ENCODE measurements at places on chromosomes 7 and 10. TPM values are rescaled to one million over a fixed set of nuclear protein-coding genes. Genes with fewer than 3 reads are reported as not detected.
A peak's percentile ranks its signal among the peaks of the same experiment; 100 is the strongest.

- peak; percentile 23 for DNase-seq
Measured at GRCh38 chr10:34713875-34714274, 101.2 kb downstream of the PARD3 start.

DNA sequence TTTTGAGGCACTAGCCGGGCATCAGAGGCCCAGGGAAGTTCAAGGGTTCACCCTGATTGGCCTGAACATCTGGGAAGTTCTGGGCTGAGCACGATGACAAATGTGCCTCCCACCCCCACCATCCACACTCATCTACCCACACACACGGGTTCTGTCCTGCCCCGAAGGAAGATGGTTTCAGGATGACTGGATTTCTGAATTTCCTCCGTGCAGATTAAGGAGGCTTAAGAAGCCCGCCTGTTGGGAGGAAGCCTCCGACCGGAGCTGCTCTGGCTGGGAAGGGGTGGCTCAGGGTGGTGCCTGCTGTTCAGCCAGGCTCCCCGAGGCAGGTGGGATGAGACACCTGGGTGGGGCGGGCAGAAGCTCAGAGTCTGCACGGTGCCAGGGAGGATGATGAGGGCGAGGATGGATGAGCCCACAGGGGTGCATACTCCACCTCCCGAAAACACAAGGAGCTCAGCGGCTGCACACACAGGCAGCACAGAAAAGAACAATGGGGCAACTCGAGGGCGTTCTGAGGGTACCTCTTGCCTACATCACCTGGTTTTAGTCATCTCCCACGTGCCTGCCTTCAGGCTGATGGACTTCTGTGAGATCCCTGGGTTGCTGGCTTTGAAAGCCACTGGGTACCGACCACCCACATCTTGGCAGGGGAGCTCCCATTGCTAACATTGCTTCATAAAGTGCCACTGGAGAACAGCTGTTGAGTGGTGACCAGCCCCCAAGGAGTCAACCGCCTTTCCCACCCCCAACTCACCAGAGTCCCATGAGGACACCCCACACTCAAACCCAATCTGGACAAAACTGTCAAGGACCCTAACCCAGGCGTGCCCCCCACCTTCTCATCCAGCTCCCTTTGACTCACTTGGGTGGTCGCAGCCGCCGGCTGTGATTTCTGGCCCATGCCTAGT is 41.2 kb downstream of the CALML3 start:
- DNase-seq: no peak

Gene EBLN1
- not detected for total RNA-seq

- no peak for DNase-seq
Measured at GRCh38 chr7:100585511-100586265, at the start of gene LRCH4. TSS of gene LRCH4 (minus strand) at chr7:100586129. CDS start at chr7:100586100, 29 bp downstream.

- DNase-seq: peak; percentile 44
Measured at GRCh38 chr10:112307358-112308124, 24.3 kb downstream of the TECTB start.

- DNase-seq: peak; percentile 31
Measured at GRCh38 chr7:137846827-137847567, at the start of gene DGKI. TSS of gene DGKI (minus strand) at chr7:137846974.

DNA sequence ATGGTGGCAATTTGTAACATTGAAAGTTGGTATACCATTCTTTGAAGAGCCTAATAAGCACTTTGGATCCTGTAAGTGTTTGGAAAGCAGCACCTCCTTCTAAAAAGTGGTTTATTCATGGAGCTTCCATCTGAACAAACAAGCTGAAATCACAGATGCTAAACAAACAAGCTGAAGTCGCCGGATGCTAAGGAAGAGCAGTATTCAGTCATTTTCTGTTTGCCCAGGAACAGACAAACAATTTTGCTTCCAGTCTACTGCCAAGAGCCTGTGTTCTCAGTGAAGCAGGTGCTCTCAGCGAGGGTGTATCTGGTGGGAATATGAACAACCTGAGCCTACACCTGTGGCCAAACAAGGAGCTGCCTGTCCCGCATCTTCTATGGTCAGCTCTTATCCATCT is 6.3 kb downstream of the COL28A1 start:
- no peak for DNase-seq

DNA sequence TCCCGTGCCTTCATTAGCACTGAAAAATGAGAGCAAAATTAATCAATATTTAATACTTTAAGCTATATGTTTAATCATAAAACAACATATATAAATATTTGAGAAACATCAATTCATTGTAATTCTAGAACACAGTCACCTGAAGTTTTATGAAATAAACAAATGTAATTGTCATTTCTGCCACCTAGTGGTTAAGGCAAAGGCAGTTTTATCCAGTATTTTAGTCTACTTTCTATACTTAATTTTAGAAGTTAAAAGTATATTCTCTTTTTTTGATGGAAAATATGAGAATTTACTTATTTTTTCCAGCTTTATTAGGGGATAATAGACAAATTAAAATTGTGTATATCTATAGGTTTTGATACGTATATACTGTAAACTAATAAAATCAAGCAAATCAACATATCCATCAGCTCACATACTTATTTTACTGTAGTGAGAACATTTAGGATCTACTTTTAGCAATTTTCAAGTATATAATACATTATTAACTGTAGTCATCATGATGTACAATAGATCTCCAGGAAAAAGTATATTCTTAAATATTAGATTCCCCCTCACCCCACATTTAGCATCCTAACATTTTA is 16.9 kb downstream of the PCGF6 start:
- peak; percentile 49 for DNase-seq

GRCh38 chr10:102735065-102735562 is 8.6 kb upstream of the WBP1L start:
- DNase-seq: no peak

Gene PLEKHS1
- not detected for total RNA-seq

Gene WNT8B
- not detected for total RNA-seq
